Esophagus muscularis mucosa (tissue), 4 donors: ENCODE measurements at places on chromosomes 3 and 15. TPM values are rescaled to one million over a fixed set of nuclear protein-coding genes. Genes with fewer than 3 reads are reported as not detected.

- DNase-seq, result no peak
Observed at GRCh38 chr3:114299421-114299820, 5.6 kb downstream of the TIGIT start.

- DNase-seq, result no peak
Observed at GRCh38 chr15:85545752-85546151, 165.3 kb downstream of the AKAP13 start.

DNA sequence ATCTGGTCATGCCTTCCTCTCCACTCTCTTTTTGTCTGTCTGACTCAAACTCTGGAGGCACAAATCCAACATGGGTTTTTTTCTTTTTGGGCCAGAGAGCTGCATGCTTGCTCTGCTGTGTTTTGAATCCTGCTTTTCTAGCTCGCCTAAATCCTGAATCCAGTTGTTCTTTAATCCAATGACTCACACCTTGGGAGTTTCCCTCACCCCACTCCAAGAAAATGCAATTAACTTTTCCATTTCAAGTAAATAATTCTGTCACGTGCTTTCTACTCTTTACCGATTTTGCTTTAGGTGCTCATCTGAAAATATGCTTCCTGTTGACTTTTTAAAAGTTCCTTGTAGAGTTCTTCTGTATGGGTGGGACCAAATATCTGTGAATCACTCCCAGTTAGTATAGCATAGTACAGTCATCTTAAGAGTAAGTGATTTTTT, 47.6 kb downstream of the SLMAP start:
- DNase-seq, result no peak

DNA sequence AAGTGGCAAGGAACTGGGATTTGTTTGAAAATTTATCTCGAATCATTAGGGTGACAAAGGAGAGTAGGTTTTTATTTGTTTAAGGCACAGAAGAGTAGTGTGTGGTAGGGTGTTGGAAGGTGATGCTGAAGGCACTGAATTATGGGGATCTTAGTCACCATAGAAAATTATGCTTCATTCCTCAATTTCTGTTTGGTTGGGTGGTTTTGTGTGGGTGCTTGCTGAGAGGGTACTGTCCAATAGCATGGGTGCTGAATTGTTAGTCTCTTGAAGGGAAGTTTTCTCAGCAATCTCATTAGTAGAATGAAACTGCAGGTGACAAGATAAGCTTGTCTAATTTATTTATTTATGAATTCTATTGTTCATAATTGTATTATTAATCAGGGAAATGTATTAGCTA, 610.9 kb downstream of the AGBL1 start:
- no peak for DNase-seq

GRCh38 chr3:196409409-196409808, 22.8 kb downstream of the UBXN7 start:
- no peak for DNase-seq

- DNase-seq, result no peak
Observed at GRCh38 chr3:122074621-122075265, 19.6 kb downstream of the CD86 start.

- DNase-seq, result no peak
Observed at GRCh38 chr15:63576441-63576840, 20.7 kb upstream of the FBXL22 start.

DNA sequence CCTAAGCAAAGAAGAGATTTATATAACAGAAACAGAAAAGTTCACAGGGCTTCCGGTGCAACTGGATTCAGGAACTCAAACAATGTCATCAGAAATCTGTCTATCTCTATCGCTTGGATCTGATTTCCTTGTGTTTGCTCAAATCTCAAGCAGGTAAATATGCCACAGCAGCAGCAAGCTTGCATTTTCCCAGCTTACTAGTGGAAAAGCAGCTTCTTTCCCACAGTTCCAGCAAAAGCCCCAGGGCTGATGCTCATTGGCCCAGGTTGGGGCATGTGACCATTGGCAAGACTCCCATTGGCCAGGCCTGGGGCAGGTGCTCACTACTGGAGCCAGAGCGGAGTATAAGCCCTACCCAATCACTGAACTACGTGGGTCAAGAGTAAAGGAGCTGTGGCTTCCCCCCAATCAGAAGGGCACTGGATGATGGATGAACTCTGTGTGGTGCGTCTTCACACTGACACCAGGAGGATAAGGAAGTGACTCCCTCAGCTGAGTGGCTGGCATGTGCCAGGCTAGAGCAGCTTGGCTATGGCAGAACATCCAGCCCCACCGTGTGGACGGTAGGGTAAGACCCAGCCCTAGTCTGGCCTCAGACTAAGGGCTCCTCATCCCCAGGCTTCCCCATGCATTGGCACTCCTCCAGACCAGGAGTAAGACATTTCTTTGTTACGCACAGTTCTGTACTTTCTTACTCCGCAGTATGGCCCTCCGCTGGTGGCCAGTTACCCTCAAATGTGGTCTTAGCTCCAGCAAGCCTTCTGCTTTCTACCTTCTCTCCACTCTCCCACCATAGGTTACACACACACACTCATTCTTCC, 13.1 kb upstream of the VIPR1 start:
- peak; percentile 88 for DNase-seq

- no peak for DNase-seq
Observed at GRCh38 chr15:66505818-66506217, 692 bp downstream of the ZWILCH start.

DNA sequence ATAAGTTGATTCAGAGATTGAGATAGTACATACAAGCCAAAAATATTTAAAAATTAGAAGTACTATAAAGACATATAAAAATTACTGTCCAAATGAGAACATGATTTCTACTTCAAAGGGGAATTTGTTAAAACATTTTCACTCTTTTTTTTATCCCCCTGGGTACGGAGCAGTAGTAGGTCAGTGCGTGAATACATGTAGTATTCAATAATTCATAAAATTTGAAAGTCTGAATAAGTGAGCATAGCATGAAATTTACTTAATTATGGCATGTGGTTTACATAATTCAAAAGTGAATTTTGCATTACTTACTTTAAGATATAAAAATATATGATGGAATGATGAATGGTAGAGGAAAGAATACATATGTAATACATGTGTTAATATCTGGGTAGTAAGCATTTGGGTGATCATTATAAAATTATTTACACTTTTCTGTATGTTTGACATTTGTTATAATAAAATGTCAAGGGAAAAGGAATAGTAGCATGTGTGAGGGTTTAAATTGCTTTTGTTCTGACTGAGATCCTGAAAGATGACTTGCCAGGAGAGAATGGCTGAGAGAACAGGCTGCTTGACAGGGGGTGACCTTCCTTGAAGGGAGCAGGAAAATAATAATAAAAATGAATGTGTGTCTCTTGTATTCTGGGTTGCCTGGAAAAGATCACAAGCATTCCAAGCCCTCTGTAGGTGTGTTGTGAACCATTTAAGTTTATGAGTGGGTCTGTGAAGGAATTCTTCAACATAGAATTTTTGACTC, 1178.8 kb downstream of the ZPLD1 start:
- no peak for DNase-seq

DNA sequence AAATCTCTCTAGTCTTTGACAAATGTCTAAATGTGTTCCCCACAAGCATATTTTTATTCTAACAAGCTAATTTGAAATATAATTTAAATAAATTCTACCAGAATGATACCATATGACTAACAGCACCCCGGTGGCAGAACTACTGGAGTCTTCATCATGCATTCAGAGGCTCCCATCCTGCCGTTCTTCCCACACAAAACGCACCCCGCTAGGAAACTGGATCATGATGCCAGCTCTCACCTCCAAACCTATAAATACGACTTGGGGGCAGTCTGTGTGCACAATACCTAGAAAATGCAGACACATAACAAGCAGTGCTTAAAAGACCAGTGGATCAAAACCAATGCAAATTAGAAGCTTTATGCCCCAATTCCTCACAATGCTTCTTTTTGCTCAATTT, 8.5 kb downstream of the HOMER2 start:
- no peak for DNase-seq

DNA sequence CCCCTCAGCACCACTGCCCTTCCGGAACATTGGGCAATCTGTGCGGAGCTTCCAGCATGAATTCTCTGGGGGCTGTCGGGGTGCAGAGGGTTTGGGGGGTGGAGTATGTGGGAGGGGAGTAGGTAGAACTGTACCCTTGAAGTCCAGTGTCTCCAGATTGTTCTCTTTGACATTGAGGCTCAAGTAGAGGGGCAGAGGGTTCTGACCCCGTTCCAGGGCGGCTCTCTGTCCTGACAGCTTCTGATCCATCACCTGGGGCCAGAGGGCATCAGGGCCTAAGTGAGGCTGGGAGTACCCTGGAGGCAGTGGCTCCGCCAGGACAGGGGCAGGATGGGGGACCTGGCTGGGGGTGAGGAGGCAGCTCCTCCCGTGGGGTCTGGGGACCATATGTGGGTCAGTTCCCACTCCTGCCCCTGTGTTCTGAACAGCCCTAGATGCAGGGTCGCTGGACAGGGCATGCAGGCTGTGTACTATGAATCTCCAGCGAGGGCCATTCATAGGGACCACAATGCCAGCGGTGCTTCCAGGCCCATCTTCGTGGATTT, 22.1 kb downstream of the PLA2G4D start:
- no peak for DNase-seq

GRCh38 chr15:64596701-64597476, 136.5 kb downstream of the ZNF609 start:
- DNase-seq, result no peak

GRCh38 chr15:41494190-41494921, 682 bp downstream of the ITPKA start:
- DNase-seq, result no peak

GRCh38 chr15:72474466-72474911, 359 bp downstream of the ARIH1 start:
- no peak for DNase-seq

The TEX55 gene
- total RNA-seq, result not detected

The P2RY1 gene
- 3.0 TPM for total RNA-seq

The RETNLB gene
- total RNA-seq, result not detected

The KCNAB1 gene
- total RNA-seq, result 2.3 TPM

The TNIK gene
- 38.2 TPM for total RNA-seq

The PCSK6 gene
- total RNA-seq, result 14.4 TPM

The FMN1 gene
- total RNA-seq, result 4.8 TPM

The BCL2A1 gene
- total RNA-seq, result not detected

The TAMM41 gene
- 8.3 TPM for total RNA-seq
